ENCODE measurements at places on chromosomes 7 and 10. TPM values are rescaled to one million over a fixed set of nuclear protein-coding genes. Genes with fewer than 3 reads are reported as not detected.

DNA sequence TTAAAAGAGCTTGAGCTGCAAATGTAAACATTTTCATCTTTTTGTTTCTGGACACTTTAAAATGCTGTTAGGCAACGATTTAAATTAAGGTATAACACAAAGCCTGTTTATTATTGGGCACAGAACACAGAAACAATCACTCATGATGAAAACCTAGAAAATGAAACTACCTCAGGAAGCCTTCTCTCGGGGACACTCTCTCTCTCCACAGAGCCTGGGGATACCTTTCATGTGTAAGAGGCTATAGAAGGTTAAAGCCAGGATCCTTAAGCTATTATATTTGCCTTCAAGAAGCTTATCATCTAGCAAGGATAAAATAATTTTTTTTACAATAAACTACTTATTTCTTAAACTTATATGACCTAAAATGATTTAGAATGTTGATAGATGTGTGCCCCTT is 194.1 kb downstream of the SKAP2 start:
- no peak for DNase-seq
- no peaks in the 10 kb centered on the region for H3K4me1 ChIP-seq
- H3K27me3 ChIP-seq: no peaks in the 10 kb centered on the region
- H3K27ac ChIP-seq: no peak overlapping the region
- no peak overlapping the region for H3K4me3 ChIP-seq

GRCh38 chr10:78981257-78981969 is 87.4 kb upstream of the ZMIZ1 start:
- H3K4me3 ChIP-seq: no peak overlapping the region
- H3K27me3 ChIP-seq: no peaks in the 10 kb centered on the region
- DNase-seq: no peak
- H3K4me1 ChIP-seq: no peaks in the 10 kb centered on the region
- H3K36me3 ChIP-seq: no peaks in the 10 kb centered on the region

DNA sequence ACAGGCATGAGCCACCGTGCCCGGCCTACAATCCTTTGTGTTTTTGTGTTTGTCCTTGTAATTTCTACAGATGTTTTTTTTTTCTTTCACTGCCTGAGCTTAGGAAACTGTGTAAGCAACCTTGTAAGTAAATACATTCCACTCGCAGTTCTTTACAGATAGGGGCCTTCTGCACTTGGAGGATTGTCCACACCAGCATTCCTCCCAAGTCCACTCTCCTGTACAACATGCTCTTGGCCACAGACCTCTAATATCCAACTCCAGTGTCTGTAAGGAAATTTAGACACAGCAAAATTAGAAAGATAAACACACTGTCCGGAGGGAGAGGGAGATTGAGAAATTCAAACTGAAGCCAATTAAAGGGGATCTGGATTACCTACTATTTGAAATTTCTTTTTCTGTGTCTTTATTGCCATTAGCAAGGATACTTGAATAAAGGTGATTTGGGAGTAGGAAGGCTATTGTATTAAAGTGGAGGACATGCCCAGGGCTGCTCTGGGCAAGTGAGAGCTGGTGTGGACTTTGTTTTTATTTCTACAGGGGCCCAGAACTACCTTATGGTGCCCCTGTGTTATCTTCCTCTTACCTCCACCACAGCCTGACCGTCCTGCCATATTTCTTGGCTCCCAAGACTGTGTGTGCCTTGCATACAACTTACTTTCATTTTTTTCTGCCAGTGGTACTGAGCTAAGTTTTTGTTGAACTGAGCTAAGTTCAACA is 9.7 kb downstream of the MXI1 start:
- H3K36me3 ChIP-seq: no peaks in the 10 kb centered on the region
- no peak for DNase-seq
- no peaks in the 10 kb centered on the region for H3K4me1 ChIP-seq

DNA sequence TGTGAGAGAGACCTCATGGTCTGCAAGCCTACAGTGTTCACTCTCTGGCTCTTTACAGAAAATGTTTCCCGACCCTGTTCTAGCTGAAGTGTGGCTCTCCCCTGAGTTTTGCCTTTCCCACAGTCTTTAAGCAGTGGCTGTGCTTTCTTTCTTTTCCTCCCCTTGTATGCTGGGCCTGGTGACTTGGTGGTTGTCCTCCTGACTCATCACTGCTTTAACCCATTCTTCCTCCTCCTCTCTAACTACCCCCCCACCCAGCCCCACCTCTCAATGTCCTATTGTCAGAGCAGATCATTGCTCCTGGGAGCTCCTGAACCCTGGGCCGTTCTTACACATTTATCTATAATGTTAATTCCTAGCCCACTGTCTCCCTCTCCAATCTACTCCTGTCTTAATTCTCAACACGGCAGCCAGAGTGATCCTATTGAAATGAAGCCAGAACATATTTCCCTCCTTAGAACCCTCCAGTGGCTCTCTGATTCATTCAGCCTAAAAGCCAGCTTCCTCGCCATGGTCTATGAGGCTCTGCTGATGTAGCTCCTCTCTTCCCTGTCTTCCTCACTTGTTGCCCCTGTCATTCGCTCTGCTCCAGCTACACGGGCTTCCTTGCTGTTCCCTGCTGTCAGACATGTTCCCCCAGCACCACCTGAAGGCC is 55.0 kb downstream of the DENND11 start:
- H3K27me3 ChIP-seq: no peaks in the 10 kb centered on the region
- no peaks in the 10 kb centered on the region for H3K36me3 ChIP-seq
- no peaks in the 10 kb centered on the region for H3K4me1 ChIP-seq

DNA sequence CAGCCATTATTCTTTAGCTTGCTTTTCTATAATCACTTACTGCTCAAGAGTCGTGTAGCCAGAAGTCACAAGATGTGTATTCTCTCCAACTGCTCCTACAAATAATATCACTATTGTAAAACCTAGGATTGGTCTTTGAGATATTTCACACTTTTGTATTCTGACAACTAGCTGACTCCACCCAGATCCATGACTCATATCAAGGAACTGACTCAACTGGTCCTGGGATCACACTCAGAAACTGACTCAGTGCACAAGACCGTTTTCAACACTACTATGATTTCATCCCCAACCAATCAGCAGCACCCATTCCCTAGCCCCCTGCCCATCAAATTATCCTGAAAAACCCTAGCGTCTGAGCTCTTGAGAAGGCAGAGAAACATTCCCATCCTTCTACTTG is 56.5 kb upstream of the ORC5 start:
- H3K4me1 ChIP-seq: no peaks in the 10 kb centered on the region
- H3K36me3 ChIP-seq: no peaks in the 10 kb centered on the region
- DNase-seq: no peak
- no peaks in the 10 kb centered on the region for H3K27me3 ChIP-seq
- no peak overlapping the region for H3K27ac ChIP-seq
- H3K4me3 ChIP-seq: no peak overlapping the region

- H3K36me3 ChIP-seq: no peaks in the 10 kb centered on the region
- H3K4me1 ChIP-seq: no peaks in the 10 kb centered on the region
- H3K4me3 ChIP-seq: no peak overlapping the region
- H3K27ac ChIP-seq: no peak overlapping the region
- H3K27me3 ChIP-seq: no peaks in the 10 kb centered on the region
Measured at GRCh38 chr7:81280531-81280930, 361.7 kb upstream of the SEMA3C start.

C7orf57 gene
- total RNA-seq: not detected

HMX3 gene
- total RNA-seq: not detected

GIMAP6 gene
- total RNA-seq: 7.8 TPM

TFR2 gene
- 669 TPM for total RNA-seq

All from right lobe of liver (tissue), 6 donors.